DMS53 (cell line): ENCODE measurements at places on chromosomes 13 and 19.

DNA sequence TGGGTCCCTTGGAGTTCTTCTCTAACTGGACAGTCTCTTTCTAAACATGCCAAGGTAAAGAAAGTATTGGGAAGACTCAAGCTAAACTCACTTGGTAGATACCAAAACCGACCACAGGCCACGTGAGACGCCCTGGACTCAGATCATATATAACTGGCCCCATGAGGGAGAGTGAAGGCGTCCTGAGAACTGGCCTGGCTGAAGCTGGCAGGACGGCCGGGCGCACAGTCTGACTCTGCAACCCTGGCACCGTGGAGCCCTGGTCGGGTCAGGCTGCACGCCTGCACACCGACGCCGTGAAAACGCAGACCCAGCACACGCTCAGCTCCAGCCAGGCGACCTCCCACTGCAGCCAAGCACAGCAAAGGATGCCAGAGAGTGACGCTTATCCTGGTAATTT, 122.5 kb upstream of the SPACA7 start:
- no peak for DNase-seq

GRCh38 chr19:47896773-47897172, 10.7 kb upstream of the SULT2A1 start:
- no peak for DNase-seq

DNA sequence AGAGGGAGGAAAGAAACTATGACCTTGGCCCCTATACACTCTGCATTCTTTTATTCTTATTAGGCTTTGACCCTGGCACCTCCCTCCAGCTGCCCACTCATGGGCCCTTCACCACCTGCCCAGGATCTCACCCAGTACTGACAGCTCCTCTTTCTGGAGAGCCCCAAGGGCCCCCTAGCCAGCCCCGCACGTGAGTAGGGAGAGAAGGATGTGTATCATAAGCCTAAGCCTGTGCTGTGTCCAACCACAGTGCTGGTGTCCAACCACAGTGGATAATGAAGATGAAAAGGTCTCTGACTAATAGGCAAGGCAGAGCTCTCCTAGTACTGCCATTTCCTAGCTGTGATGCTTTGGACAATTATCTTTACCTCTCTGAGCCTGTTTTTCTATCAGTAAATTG, 4.2 kb downstream of the DMRTC2 start:
- no peak for DNase-seq

DNA sequence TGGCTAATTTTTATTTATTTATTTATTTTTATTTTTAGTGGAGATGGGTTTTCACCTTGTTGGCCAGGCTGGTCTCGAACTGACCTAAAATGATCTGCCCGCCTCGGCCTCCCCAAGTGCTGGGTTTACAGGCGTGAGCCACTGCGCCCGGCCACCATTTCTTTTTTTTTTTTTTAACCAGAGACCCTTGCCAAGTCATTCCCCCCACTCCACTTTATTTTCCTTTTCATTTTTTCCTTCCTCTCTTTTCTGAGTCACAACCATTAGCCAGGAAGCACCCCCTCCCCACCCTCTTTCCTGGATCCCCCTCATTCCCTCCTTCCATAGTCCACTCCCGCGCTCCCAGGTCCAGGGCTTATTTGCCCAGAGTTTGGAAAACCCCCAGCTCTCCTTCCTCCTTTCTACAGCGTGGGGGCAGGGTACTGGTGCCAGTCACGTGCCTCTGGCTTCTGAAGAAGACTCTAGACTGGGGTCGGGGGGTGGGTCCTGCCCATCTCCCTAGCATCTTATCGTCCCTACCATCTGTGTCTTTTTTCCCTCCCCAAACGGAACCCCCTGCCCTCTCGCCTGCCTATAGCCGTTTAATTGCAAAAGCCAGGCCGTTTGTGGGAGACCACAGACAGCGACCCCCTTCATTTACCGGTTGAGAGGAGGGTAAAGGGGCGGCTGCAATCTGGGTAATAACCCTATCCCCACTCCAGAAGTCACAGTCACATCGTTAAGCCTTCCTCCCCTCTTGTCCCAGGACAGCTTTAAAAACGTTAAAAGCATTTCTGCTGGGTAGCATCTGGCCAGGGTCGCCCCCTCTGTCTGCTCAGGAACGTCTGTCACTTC, 1.1 kb upstream of the CALR start:
- DNase-seq, result peak; percentile 73

DNA sequence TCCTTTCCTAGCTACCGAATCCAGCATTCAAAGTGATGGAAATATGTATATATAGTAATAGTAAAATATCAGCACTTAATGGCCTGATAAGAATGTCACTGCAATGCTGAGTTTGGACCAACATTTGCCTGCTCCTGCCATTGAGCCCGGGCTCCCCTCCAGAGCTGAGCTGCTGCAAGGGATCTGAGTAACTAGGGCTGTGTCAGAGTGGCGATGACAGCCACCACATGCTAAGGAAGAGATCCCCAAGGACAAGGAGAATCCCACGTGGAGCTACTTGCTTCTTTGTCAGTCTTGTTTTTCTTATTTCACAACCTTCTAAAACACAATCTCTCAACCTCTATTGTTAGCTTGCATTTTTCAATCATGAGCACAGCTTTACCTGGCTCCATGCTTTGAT, 19.5 kb upstream of the ALOX5AP start:
- no peak for DNase-seq

GRCh38 chr13:35817642-35818607, 313.3 kb downstream of the DCLK1 start:
- peak; percentile 29 for DNase-seq

DNA sequence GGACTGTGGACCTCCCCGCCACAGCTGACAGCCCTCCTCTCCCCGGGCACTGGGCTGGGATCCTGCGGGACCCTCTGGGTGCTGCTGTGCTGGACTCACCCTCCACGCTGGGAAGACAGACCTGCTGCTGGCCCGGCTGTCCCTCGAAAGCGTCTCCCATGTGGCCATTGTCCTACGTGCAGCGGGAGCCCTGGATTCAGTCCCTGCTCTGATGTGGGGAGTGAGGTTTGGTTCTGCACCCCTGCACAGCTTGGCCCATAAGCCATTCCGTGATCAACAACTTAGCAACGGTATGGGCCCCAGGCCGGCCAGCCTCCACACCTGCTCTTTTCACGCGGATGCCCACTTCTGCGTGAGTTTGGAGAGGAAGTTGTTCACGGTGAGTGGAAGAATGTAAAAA, 195.2 kb downstream of the TEX29 start:
- DNase-seq, result no peak

GRCh38 chr19:34314437-34315313, 50.3 kb upstream of the GPI start:
- no peak for DNase-seq

DNA sequence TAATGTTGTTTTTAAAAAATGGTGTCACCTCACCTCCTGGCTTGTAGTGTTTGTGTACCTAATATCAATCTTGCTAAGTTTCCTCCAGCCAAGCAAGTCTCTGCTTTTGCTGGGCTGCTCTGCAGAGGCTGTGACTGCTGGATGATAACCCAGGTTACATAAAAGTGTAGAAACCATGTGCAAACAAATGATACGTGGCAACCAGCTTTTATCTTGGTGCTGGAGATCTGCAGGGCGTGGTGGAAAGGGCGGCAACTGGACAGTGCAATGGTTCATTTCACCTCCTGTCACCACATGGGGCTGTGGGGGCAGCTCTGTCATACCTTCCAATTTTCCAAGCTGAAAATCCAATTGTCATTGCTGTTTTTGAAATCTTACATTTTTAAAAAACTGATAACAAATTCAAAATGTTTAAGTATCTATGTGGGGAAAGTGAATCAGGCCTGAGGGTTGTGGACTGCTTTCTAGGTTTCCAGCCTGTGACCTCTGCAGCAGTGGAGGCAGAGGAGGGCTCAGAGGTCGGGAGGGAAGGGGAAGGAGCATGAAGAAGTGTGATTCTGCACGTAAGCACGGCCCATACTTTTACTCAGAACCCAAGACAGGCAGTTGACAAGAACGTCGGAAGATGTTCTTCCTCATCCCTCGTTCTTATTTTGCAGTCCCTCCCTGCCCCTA, 9.7 kb downstream of the GPR42 start:
- DNase-seq, result no peak

GRCh38 chr13:98535501-98536354, 41.2 kb downstream of the STK24 start:
- no peak for DNase-seq
